CD14-positive monocyte (primary cell): ENCODE measurements at places on chromosomes 6 and 20.

DNA sequence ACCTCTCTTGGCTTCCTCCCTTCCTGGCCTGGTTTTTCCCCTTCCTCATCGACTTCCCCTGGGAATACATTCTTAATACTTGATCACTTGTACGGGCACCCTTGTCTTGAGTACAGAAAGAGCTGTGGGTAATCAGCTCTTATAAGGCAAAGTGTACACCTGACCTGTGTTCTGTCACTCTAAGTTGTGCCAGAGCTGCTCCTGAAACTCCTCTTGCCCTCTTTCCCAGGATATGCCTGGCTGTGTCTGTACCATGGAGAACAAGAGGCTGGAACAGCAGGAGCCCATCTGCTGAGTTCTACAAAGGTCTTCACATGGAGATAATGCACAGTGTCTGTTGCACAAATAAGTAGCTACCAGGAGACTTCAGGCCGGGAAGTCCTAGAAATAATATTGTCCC, 110.1 kb downstream of the FOXA2 start:
- DNase-seq: no peak

GRCh38 chr6:72064399-72064975, 178.1 kb downstream of the RIMS1 start:
- no peak for DNase-seq

DNA sequence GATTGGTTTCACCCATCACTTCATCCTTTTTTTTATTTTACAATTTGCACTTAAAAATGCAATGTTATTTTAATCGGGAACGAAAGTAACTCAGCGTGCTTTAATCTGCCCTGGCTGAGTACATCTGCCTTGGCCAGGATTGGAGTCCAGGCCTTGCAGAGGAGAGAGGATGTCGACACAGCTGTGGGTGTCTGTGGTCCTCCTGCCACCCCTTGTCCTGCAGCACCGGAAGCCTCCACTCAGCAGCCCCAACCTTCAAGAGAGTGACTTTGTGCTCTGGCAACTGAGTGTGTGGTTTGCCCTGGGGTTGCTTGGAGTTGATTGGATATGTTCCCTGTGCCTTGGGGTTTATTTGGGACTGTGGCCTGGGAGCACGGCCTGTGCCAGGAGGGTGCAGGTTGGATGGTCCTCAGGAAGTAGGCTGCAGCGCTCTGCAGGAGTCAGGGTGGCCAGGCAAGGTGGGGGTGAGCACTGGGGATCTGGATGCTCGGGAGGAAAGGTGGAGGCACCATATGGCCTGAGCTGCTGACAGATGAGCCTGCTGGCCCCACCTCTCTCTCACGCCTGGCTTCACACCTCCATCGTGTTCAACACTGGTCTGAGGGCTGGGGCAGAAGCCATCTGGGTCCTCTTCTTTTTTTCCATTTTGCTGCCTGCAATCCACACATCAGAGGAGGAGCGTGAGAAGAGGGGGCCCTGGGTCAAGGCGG, 4.3 kb downstream of the MYT1 start:
- DNase-seq: no peak

DNA sequence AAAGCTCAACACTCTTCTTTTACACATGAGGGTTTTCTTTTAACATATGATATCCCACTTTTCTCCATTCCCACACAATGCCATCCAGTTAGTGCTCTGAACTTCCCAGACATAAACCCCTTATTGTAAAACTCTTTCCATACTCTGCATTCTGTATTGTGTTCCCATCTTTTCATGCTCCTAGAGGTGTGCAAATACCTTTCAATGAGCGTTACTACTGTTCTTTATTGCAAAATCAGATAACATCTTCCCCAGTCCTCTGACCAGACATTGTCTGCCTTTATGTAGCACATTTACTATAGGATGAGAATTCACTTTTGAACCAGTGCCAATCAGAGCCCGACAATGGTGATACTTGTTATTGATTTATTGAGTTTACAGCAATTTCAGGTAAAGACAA, 296.2 kb downstream of the GRIK2 start:
- DNase-seq: no peak

- DNase-seq: no peak
These were observed 150.0 kb upstream of the AHI1 start for GRCh38 chr6:135647521-135647920.

DNA sequence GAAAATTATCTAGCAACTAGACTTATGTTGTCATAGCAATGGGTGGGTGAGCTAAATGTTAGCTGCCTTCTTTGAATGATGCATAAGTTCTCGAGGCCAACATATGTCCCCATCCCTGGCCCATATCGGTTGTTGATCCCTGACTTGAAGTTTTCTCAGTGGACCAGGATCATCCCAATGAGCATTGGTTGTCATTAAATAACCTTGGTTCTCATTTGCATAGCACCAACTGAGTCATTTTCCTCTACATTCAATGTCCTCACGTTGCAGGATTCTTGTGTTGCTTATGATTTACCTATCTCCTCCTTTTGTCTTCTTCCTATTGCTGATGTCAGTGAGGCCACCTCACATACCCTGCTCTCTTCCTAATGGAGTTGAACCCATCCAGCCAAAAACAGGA, 12.1 kb upstream of the AHCY start:
- DNase-seq: no peak

DNA sequence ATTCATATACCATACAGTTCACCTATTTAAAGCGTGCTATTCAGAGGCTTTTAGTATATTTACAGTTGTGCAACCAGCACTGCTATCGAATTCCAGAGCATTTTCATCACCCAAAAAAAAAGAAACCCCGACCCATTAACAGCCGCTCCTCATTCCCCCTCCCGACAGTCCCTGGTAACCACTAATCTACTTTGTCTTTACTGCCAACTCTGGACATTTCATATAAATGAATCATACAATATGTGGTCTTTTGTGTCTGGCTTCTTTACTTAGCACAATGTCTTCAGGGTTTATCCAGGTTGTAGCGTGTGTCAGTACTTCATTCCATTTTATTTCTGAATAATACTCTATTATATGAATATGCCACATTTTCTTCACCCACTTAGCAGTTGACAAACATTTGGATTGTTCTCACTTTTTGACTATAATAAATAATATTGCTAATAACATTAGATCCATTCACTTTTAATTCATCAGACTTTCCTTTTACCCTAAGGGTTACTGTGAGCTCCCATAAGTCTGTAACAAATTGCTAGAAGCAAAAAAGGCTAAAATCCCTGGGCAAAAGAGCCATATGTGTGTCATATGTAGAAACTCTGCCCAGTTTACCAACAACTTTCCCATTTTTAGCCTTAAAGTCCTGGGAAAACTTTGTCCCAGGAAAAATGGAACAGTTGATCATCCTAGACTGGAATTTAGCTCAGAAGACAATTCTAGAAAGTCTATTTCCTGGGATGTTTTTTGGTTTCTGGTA, 23.2 kb upstream of the ROS1 start:
- no peak for DNase-seq

DNA sequence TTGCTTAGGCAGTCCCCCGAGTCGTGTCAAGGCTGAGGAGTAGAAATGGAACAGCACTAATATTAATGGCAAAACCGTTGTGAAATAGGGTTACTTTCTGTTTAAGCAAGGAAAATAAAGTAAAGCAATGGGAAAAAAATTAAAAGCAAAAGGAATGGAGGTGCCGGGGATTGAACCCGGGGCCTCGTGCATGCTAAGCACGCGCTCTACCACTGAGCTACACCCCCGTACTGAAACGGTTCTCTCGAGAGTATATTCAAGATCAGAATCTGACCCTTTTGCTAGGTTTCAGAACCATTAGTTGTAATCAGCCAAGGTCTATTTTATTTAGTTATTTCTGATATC, 85.5 kb downstream of the TRIM27 start:
- DNase-seq: peak; percentile 55

- no peak for DNase-seq
These were observed 39.8 kb upstream of the BACH2 start for GRCh38 chr6:90336388-90336947.
